Fibroblast of skin of back (primary cell): ENCODE measurements at places on chromosomes 16 and 17.
A peak's percentile ranks its signal among the peaks of the same experiment; 100 is the strongest.

- DNase-seq: no peak
These were observed 417.0 kb downstream of the HAPSTR1 start for GRCh38 chr16:9508328-9508936.

DNA sequence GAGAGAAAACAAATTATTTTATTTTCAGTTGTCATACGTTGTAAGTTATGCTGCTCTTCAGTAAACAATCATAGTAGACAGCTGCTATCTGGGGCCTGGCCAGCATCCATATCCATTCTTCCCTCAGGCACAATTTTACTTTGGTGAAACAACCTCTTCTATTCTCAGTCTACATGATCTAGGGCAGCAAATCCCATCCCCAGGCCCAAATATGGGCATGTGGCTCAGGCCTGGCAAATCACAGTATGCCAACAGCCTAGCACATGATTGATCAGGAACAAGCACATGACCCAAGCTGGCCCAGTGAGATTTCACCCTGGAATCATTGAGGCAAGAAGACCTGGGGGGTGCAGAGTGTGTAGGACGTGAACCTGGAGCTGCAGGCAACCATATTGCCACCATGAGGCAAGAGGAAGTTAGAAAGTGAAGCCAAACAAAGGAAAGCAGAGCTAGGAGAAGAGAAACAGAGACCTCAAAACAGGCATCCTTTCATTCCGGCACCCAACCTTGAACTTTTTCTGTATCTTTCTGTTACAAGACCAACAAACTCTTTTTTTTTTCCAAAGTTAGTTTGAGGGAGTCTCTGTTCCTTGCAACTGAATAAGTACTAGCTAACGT is 10.3 kb upstream of the ABCC12 start:
- DNase-seq: peak; percentile 39

DNA sequence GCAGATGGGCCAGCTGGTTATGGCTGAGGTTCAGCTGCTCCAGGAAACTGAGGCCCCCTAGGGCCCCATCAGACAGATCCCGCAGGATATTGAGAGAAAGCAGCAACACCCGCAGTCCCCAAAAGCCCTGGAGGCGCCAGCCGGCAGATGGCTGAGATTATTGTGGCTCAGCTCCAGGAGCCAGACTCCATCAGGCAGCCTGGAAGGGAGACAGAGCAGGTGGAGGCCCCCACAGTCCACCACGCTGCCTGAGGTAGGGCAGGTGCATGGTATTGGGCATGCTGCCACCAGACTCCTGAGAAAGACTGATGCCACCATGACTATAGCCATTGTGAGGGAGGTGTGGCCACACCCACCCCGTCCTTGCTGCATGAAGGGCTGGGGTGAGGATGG is 9.5 kb upstream of the TMEM101 start:
- DNase-seq: no peak

DNA sequence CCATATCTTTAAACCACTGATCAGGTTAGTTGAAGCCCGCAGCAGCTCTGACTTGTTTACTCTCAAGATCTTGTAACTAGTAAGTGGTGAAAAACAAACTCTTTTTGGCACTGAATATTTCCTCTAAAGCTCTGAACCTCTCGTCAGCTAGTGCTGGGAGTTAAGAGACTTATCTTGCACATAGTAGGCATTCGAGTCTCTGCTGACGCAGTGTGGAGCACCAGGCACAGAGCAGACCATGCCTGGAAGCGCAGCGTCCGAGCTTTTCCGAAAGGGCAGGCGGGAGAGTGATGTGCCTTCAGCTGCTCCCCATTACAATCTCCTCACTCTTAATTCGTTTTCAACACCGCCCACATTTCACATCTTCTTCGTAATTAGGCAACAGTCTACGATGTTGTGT is 63.0 kb downstream of the SMG6 start:
- DNase-seq: no peak

DNA sequence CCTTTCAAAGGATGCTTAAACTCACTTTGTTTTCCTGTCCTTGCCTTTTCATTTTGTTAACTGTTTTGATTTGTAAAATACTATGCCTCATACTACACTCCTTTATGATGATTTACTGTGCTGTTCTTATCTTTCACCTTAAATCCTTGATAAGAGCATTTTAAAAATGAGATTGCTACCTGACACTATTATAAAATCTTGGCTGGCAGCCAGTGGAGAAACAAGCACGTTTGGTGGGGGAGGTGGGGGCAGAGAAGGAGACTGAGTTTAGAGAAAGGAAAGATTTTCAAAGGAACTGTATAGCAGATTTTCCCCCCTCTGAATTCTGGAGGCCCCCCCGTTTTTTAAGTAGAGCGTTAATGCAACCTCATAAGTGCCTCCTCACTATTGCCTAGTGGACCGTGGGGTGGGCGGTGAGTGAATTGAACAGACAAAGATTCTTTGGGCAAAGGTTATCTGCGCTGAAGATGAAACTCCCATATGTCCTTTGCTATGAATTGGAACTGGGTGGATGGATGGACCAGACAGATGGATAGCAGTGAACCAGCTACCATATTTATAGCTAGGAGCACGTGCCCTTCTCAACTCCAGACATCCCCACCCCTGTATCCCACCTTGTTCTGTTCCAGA is 200.2 kb downstream of the CCDC182 start:
- DNase-seq: no peak

GRCh38 chr17:68516732-68517131 is 4.5 kb downstream of the PRKAR1A start:
- DNase-seq: no peak

GRCh38 chr17:53538129-53538617 is 284.6 kb upstream of the KIF2B start:
- DNase-seq: no peak

- DNase-seq: peak; percentile 92
These were observed 1.3 kb downstream of the UBE2G1 start for GRCh38 chr17:4365103-4365627.

DNA sequence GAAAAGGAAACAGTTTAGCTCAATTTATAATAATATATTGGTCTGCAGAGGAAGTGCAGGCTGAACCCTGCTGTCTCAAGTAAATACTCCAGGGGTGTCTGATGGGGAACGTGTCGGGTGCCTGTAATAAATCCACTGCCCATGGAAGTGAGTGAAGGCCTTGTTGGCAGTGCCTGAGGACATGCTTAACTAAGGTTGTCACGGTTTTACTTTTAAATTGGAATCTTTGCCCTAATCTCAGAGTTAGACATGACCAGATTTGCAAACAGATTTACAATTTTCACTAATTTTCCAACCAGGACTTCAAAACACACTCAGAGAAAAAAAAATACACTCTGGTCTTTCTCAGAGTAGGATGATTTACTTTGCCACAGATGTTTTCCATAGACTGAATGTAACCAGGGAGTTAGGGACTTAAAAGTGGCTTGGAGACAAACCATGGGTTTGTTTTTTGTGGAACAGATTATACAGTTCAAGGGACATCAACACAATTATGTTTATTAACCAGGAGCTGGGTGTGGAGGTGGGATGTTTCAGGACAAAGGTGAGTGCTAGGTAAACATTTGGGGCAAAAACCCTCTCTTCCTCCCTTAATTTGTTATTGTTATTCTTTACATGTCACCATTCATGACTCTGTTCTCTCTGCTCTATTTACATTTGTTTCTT is 144.5 kb downstream of the FTO start:
- no peak for DNase-seq

- no peak for DNase-seq
These were observed 56.1 kb downstream of the IGF2BP1 start for GRCh38 chr17:49053171-49053829.

- DNase-seq: no peak
These were observed 22.1 kb downstream of the SLC7A6 start for GRCh38 chr16:68286153-68287074.

- DNase-seq: peak; percentile 24
These were observed 150.3 kb downstream of the ASIC2 start for GRCh38 chr17:33142705-33143299.

- DNase-seq: no peak
These were observed 17.9 kb upstream of the SPN start for GRCh38 chr16:29644973-29645693.

DNA sequence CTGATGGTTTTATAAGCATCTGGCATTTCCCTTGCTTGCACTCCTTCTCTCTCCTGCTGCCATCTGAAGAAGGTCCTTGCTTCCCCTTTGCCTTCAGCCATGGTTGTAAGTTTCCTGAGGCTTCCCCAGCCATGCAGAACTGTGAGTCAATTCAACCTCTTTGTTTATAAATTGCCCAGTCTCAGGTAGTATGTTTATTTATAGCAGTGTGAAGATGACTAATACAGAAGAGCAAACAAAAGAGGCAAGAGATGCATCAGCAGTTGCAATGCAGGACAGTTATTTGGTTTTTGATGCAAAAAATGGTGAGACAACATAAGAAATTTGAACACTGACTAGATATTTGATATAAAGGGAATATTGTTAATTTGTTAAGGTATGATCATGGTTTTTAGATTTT is 16.8 kb downstream of the TMEM100 start:
- no peak for DNase-seq

GRCh38 chr17:67475161-67475937 is 98.3 kb downstream of the PITPNC1 start:
- peak; percentile 65 for DNase-seq

DNA sequence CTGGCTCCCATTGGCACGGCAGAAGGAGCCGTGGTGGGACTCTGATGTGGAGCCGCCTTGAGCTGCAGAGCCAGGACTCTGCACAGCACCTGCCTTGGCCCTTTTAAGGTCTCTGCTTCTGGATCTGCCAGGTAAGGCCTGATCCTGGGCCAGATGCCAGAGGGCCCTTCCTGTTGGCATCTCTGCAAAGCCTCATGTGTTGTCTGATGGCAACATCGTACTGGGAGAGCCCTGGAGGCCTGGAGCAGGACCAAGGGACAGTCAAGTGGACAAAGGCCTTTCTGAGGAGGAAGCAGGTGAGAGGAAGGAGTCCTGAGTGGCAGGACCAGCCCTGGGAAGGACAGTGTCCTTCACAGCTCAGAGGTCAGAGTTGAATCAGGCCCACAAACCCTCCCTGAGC is 26.1 kb downstream of the SOCS1 start:
- no peak for DNase-seq

DNA sequence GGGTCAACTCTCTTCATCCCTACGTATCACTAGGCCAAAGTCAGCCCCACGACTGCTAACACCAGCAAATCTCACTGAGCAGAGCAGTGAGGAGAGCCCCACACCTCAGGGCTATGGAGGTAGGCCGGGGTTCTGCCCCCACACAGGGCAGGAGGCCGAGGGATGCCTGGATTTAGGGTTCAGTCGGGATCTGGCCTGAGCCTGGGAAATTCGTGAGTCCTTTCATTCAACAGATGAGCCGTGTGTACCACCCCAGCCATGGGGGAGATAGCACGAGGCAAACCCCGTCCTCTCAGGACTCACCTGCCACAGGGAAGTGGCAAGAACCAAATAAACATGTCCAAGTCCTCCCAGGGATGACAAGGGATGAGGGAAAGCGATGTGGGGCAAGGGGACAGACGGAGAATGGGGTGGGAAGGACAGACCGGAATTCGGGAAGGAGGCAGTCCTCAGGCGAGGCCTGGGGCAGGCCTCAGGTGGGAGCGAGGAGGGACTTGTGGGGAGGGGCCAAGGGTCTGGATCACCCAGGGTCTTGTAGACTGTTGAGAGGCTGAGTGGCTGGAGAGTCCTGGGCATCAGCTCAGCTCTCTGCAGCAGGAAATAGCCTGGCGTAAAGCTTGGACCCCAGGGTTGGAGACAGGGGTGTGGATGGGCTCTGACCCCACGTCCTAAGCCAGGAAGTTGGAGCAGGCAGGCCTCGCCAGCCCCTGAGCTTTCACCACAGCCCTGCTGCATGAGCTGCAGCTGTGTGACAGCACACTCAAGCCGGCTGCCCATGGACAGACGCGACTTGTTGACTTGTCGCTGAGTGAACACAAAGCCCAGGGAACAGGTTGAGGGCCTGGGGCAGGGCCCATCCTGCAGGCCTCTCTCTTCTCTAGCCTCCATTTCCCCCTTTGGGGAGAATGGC is 7.9 kb upstream of the FAM83G start:
- no peak for DNase-seq

- DNase-seq: peak; percentile 88
These were observed 75.6 kb upstream of the PLCG2 start for GRCh38 chr16:81703177-81704155.

DNA sequence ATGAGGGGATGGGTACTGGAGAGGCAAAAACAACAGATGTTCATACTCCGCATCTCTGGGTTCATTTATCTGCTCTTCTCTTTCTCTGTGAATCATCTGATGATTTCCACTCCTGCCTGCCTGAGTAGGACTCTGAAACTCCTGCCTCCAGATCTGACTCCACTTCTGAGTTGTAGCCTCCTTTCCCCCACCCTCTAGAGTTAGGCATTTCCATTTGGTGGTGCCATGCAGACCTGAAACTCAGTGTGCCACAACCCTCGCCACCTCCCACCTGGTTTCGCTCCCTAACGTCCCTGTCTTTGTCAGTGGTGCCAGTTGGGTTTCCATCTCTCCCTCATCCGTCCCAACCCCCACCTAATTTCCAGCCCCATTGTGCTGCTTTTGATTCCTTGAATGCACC is 126.2 kb downstream of the PRKCB start:
- no peak for DNase-seq

- DNase-seq: no peak
These were observed 103.5 kb downstream of the NPIPB11 start for GRCh38 chr16:29302976-29303375.

DNA sequence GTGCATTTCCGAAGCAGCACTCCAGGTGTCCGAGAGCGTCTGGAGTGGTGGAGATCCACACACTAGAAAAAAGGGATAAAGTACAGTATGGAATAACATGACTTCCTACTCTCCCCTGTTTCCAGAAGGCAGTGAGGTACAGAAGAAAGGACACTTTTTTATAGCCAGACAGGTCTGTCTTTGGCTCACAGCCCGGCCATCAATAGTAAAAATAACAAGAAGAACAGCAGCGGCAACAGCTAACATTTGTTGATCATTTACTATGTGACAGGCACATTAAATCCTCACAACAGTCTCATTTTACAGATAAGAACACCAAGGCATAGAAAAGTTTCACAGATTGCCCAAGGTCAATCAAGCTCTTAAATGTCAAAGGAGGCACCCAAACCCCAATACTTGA is 16.2 kb downstream of the DYNLRB2 start:
- no peak for DNase-seq

DNA sequence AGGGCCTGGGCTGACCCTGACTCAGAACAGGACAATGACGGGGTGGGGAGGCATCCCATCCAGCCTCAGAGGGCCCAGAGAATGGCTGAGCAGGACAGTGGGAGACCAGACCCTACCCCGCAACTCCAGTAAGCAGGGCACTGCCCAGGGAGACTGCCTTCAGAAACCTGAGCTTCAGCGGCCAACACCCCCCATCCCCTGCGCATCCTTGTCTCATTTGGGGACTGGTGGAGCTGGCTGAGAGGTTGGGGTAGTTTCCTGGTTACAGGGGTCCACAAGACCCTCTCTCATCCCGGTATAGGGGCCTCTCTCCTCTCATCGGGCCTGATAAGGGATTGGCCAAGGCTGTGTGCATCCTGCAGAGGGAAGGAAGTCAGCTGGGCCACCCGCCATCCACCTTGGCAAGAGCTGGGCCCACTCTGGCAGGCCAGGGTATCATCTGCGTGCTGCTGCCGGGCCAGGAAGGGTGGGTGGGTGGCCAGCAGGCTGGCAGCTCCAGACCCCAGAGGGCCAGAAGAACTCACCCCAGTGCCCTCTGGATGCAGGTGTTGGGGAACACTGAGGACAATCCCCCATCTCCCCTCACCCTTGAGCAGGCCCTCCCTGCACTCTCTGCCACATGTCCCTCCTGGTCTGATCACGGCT is 229.1 kb downstream of the KATNIP start:
- no peak for DNase-seq
